ENCODE measurements at places on chromosomes 4 and X.

- DNase-seq: no peak
Measured at GRCh38 chr4:8538703-8539567, 41.3 kb upstream of the GPR78 start.

DNA sequence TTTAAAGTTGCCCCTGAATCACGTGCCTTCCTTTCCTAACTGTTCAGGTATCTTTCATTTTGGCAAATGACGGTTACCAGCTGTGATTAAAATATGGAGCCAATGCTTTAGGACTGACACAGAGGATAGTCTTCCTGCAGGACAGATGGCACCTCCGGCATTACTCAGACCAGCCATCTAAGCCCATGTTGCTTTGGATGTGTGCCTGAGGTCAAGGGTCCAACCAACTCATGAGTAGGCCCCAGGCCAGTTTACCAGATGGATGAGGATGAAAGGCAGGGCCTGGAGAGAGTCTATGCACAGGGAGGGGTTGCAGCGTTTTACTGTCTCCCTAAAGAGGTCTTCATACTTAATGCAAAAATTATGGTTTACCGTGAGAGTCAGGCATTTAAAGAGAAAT is 174.0 kb upstream of the GATB start:
- no peak for DNase-seq

DNA sequence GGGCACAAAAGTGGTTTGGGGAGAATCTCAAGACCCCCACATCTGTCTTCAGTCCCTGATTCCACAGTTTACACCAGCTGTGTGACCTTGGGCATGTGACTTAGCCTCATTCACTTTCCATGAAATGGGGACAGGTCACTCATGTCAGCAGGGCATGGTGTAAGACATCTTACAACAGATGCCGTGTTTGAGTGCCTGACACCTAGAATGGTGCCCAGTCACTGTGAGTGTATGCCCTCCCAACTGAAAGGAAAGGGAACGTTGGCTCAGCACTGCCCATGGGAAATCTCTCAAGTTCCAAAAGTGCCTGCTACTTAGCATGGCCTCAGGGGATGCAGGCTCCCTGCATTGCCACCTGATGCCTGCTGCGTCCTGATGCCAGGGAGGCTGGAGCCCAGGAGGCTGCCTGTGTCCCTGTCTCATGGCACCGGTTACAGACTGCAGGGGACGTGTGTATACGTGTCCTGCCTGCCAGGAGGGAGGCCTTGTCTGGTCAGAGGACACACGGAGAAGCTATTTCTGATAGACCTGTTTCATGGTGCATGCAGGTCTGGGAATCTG is 32.2 kb downstream of the RNF4 start:
- DNase-seq: no peak

- DNase-seq: no peak
Measured at GRCh38 chr4:10003666-10004065, 17.6 kb downstream of the SLC2A9 start.

DNA sequence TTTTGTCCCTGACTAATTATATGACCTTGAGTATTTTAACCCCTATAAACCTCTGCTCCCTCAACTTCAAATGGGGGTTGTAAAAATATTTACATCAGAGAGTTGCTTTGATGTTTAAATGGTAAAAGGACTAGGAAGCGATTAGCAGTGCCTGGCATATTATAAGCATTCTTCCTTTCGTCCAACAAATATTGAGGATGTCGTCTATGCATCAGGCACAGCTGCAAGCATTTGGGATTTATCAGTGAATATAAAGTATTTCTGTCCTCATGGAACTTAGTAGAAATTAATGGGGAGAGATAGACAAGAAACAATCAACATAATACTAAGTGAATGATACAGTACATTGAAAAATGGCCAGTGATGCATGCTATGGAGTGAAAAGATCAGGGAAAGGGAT is 115.5 kb upstream of the EDNRA start:
- DNase-seq: no peak

GRCh38 chrX:155767876-155768769 is 113.0 kb upstream of the VAMP7 start:
- DNase-seq: peak; percentile 12

DNA sequence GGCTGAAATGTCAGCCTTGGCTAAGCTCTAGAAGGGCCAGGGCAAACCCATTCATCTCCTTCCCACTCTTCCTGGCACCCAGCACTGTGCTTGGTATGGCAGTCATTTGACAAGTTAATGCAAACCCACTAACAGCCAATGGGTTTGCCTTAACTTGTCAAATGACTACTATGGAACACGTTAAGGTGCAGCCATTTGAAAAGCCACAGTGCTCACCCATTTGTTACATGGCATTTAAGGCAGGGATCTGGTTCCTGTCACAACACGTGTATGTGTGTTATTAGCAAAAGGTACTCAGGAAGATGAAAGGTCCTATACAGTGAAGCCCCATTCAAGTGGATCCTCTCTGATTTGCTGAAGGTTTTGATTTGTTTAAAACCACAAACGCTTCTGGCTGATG is 7.2 kb downstream of the CRMP1 start:
- DNase-seq: no peak

GRCh38 chr4:146232131-146232722 is 17.9 kb downstream of the REELD1 start:
- no peak for DNase-seq

DNA sequence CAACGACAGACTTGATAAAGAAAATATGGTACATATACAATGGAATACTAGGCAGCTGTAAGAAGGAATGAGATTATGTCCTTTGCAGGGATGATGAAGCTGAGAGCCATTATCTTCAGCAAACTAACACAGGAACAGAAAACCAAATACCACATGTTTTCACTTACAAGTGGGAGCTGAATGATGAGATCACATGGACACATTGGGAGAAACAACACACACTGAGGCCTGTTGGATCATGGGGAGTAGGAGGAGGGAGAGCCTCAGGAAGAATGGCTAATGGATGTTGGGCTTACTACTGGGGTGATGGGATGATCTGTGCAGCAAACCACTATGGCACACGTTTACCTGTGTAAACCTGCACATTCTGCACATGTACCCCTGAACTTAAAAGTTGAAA is 209.7 kb downstream of the SPRY1 start:
- DNase-seq: no peak

- DNase-seq: peak; percentile 33
Measured at GRCh38 chrX:74325130-74326059, 21.4 kb downstream of the ZCCHC13 start.

- no peak for DNase-seq
Measured at GRCh38 chr4:2291705-2292645, 30.1 kb upstream of the MXD4 start.
